ENCODE measurements at places on chromosomes 1 and 21. TPM values are rescaled to one million over a fixed set of nuclear protein-coding genes. Genes with fewer than 3 reads are reported as not detected.

The ZNF648 gene
- not detected for total RNA-seq

The KRTAP19-2 gene
- total RNA-seq = not detected

The CITED4 gene
- 3.0 TPM for total RNA-seq

The LRRC38 gene
- 1.4 TPM for total RNA-seq

The PRMT6 gene
- total RNA-seq = 20.8 TPM

The TNNT2 gene
- total RNA-seq = not detected

Data from bladder microvascular endothelial cell (primary cell).